ENCODE measurements at places on chromosomes 7 and 10. TPM values are rescaled to one million over a fixed set of nuclear protein-coding genes. Genes with fewer than 3 reads are reported as not detected.

Gene SEC31B
- 7.0 TPM for total RNA-seq

Gene CUBN
- total RNA-seq, result 1.1 TPM

Gene TRIM50
- not detected for total RNA-seq

Gene KAT6B
- 34.7 TPM for total RNA-seq

Gene SDK1
- 14.4 TPM for total RNA-seq

Gene PNLIP
- total RNA-seq, result 4.8 TPM

Gene SPACDR
- not detected for total RNA-seq

Gene STEAP4
- 124 TPM for total RNA-seq

Gene MAGI2
- 21.0 TPM for total RNA-seq

Gene OR13A1
- total RNA-seq, result not detected

Gene TMEM139
- 0.29 TPM for total RNA-seq

Gene EEPD1
- total RNA-seq, result 9.7 TPM

Gene CARD11
- 0.86 TPM for total RNA-seq

Gene PKD2L1
- total RNA-seq, result not detected

Gene A1CF
- not detected for total RNA-seq

Gene IQCE
- total RNA-seq, result 19.1 TPM

Gene SLC25A28
- total RNA-seq, result 42.2 TPM

Gene GATAD1
- total RNA-seq, result 29.6 TPM

Gene SORBS1
- total RNA-seq, result 1,390 TPM

Gene TBX20
- total RNA-seq, result not detected

Gene PYROXD2
- 9.6 TPM for total RNA-seq

Gene GPR26
- total RNA-seq, result not detected

Gene RNF32
- not detected for total RNA-seq

Gene MACC1
- 0.67 TPM for total RNA-seq

Gene RPEL1
- not detected for total RNA-seq

Gene HOXA13
- 0.14 TPM for total RNA-seq

Gene FZD8
- 16.1 TPM for total RNA-seq

Gene ZCCHC24
- 113 TPM for total RNA-seq

Gene ASB4
- not detected for total RNA-seq

Gene NPTX2
- total RNA-seq, result 1.8 TPM

Gene MXI1
- total RNA-seq, result 51.9 TPM

Gene ADCYAP1R1
- total RNA-seq, result 1.8 TPM

Gene PODXL
- total RNA-seq, result 46.7 TPM

Gene TAS2R4
- 1.5 TPM for total RNA-seq

Gene PLA2G12B
- not detected for total RNA-seq

Gene LIPJ
- 0.14 TPM for total RNA-seq

Gene CAV1
- 226 TPM for total RNA-seq

Gene GHRHR
- total RNA-seq, result not detected

Gene WEE2
- not detected for total RNA-seq

Gene HYAL4
- total RNA-seq, result not detected

Gene STEAP1
- total RNA-seq, result 37.9 TPM

Gene OR2A1
- total RNA-seq, result not detected

Gene MMP21
- 0.38 TPM for total RNA-seq

Gene AKR1C1
- 35.5 TPM for total RNA-seq
